Suppressor macrophage treated with lipopolysaccharide for 1 hour (primary cell): ENCODE measurements at places on chromosomes 16 and 17.

DNA sequence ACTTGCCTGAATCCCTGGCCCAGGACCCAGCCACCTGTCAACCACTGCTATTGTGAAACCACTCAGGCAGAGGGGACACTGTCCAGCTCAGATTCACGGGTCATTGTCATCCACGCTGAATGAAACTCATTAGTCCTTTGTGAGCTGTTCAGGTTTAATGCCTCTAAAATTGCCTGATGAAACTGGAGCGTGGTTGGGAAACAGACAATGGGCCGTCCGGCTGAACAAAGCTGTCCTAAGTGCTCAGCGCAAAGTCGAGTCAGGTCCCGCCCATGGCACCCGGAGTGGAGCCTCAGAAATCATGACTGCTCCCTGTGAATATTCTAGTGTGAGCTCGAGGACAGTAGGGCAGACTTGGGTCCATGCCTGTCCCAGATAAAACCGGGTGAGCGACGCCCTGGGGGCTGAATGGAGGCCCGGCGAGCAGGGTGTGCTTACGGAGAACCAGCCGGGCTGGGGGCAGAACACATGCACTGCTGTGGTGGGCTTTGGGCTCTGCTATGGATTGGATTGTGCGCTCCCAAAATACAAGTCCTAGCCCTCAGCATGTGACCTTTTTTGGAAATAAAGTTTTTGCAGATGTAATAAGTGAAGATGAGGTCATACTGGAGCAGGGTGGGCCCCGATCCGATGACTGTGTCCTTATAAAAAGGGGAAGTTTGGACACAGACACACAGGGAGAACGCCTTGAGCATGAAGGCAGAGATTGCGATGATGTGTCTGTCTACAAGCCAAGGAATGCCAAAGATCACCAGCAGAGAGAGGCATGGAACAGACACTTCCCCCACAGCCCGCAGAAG lies 12.9 kb upstream of the CMIP start:
- peak; percentile 90 for DNase-seq

DNA sequence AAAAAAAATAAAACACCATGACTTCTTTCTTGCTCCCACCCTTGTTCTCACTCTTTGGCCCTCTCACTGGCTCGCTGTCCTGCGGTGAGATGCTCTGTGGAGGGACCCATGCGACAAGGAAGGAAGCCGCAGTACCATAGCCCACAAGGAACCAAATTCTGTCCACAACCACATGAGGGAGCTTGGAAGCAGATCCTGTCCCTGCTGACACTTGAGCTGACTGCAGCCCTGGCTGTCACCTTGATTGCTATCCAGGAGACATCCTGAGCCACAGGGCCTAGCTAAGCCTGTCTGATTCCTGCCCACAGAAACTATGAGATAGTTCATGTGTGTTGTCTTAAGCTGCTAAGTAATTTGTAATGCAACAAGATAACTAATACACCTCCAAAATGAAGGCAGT lies 4.8 kb upstream of the MT2A start:
- DNase-seq: peak; percentile 66

DNA sequence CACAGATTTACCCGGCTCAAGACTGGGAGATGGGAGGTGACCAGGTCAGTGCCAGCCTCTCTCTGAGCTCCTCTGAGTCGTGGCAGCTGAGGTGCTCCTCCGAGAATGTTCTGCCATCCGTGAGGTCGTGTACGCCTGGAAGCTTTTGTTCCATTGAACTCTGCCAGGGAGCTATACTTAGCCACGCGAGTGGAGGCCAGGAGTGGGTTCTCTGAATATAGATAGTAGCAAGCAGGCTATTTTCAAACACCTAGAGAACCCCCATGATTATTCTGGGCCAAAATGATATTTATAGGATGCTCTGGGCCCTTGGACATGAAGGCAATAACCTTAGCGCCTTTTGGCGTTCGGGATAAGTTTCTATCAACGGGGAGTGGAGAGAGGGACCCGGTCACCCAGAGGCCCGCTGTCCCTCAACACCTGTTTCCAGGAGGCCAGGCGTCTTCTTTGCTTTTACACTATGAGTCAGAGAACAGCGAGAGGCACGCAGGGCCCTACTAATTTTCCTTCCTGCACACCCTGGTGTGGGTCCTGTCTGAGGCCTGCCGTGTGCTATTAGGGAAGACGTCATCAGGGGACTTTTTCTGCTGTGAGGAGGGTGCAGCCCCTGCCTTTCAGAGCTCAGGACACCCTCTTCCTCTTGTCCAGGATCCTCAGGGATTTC lies 11.0 kb upstream of the MVD start:
- no peak for DNase-seq

GRCh38 chr17:62778990-62779681 lies 29.0 kb downstream of the MARCHF10 start:
- DNase-seq: no peak

GRCh38 chr17:227946-228615 lies 46.6 kb upstream of the DOC2B start:
- DNase-seq: no peak

- DNase-seq: no peak
These were observed 270.6 kb downstream of the HAPSTR1 start for GRCh38 chr16:9362050-9362449.

- no peak for DNase-seq
These were observed 41.5 kb upstream of the ABCC12 start for GRCh38 chr16:48197294-48197693.

DNA sequence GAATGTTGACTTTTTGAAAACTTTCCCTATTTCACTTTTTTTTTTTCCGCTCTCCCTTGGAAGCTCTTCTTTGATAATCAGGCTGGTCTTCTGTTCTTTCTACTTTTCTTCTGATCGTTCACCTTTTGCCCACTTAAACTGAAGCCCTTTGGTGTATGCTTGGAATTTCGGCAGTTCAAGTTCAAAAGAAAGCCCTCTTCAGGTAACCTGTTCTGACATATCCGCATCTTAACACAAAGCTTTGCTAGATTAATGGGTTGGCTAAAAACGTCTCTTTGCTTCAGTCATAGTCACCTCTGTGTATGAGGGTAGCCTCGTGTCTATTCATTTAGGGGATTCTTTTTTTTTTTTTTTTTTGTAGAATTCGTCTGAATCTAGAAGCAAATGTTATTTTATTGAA lies 1115.8 kb upstream of the RBFOX1 start:
- DNase-seq: no peak

DNA sequence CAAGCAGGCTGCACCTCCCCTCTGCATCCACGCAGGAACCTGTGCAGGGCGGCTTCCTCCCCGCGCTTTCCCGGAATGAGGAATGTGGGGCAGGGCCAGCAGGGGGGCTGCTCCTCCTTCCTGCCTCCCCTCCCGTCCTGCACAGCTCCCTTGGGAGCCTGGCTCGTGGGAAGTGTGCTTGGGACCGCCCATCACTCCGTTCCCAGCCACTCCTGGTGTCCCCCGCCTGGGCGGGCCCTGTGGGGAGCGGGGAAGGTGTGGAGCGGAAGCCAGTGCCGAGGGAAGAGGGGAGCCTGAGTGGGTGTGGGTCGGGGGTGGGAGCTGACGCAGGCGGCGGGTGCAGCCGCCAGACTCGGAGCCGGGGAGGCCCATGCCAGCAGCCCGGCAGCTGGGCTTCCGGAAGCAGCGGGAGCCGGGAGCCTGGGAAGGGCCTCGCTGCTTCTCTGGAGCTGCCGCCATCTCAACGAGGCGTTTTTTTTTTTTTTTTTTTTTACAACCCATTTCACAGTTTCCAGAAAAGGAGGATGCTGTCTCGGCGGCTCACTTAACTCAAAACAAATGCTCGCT lies 24.1 kb downstream of the BAHCC1 start:
- peak; percentile 32 for DNase-seq

GRCh38 chr17:78665387-78665951 lies 88.3 kb upstream of the DNAH17 start:
- no peak for DNase-seq

GRCh38 chr16:3283543-3284447 lies 504 bp downstream of the ZNF263 start:
- peak; percentile 36 for DNase-seq

DNA sequence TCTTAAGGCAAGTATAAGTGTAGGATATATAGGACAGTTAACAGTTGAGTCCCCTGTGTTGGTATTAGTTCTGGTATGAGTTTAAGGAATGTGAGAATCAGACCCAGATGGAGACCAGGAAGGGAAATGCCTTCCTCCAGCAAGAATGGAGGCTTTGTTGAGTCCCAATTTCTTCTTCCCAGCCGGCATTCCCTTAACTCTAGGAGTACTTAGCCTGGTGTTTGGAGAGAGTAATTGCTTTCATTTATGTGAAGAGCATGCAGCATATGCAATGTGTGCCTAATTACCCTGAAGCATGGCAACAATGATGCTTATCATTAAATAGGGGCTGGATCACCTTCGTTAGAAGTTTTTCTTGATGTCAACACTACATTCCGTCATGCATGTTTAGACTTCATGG lies 225.9 kb upstream of the XYLT1 start:
- no peak for DNase-seq

GRCh38 chr16:2455081-2455845 lies 4.6 kb upstream of the TEDC2 start:
- no peak for DNase-seq

GRCh38 chr16:87317750-87318644 lies 805 bp upstream of the C16orf95 start:
- peak; percentile 65 for DNase-seq
